Activated naive CD8-positive, alpha-beta T cell treated with anti-CD3 and anti-CD28 coated beads, Interleukin-2, amount 10 ng/mL, durations not matched to agents 7 days and 5 days (primary cell): ENCODE measurements at places on chromosomes 5 and 9.

- H3K27me3 ChIP-seq: peaks cover 21% of the 10 kb centered on the region
- no peak for DNase-seq
- no peak overlapping the region for H3K4me3 ChIP-seq
Measured at GRCh38 chr9:126151031-126151685, 175.5 kb upstream of the MVB12B start.

DNA sequence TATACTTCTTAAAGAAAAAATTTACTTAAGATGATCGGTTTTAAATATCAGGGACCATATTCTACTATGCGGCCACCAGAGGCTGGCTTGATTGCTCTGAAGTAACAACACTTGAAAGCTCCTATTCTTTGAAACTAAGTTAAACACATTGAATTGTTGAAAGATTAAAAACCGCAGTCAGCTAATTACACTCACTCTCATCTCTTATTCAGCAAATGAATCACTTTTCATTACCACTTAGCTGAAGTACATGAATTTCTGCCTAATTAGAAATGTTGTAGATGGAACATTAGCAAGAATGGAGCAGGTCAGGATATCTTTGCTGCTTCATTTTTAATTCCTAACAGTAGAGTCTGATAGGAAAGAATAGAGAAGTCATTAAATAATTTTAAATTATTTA is 42.3 kb downstream of the LSM11 start:
- no peak for DNase-seq
- no peaks in the 10 kb centered on the region for H3K27me3 ChIP-seq
- no peaks in the 10 kb centered on the region for H3K4me1 ChIP-seq
- no peak overlapping the region for H3K27ac ChIP-seq
- peaks cover 16% of the 10 kb centered on the region for H3K36me3 ChIP-seq

DNA sequence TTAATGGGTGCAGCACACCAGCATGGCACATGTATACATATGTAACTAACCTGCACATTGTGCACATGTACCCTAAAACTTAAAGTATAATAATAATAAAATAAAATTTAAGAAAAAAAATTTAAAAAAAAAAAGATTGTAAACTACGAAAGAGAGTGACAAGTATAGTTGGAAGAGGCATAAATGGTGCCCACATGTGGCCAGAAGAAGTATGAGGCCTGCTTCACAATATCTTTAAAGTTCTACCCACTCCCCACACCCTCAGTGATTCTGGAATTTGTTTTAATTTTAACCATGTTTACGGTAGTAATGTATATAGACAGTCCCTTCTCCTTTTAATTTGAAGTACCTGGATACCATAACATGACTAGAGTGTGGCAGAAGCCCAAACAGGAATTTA is 172.7 kb downstream of the CHSY3 start:
- no peak for DNase-seq
- no peak overlapping the region for H3K27ac ChIP-seq
- H3K4me1 ChIP-seq: no peaks in the 10 kb centered on the region
- H3K4me3 ChIP-seq: no peak overlapping the region
- H3K27me3 ChIP-seq: no peaks in the 10 kb centered on the region

DNA sequence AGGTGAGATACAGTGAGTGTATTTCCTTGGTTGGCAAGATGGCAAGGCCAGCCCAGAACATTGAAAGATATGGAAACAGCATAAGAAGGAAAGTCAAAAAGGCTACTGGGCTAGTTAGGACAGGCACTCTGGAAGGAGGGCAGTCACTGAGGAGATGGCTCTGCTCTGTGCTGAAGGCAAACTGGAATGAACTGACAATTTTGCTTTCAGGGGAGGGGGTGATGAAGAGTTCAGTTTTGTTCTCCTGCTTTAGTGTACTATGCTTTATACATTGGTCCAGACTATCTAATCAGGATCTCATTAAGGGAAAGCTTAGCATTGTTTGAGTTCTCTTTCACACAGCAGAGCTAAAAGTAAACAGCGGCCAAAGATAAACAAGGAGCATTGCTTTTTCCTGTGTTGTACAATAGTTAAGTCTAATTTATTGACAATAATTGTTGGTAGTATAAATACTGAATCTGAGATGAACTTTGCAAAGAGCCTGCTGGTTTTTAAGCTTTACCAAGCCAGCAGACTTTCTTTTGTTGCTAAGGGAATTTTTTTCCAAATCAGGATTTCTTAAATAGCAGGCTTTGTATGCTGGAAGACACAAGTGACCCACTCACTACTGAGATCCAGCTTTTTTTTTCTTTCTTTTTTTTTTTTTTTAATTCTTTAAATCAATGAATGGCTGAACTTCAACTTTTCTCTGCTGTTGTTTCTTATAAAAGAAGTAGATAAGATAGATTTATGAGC is 355.5 kb downstream of the ARRDC3 start:
- H3K4me1 ChIP-seq: no peaks in the 10 kb centered on the region
- no peak for DNase-seq
- H3K36me3 ChIP-seq: no peaks in the 10 kb centered on the region
- no peak overlapping the region for H3K4me3 ChIP-seq
- peaks cover 24% of the 10 kb centered on the region for H3K27me3 ChIP-seq
- H3K27ac ChIP-seq: no peak overlapping the region

GRCh38 chr5:74294231-74294705 is 346.3 kb downstream of the ENC1 start:
- no peaks in the 10 kb centered on the region for H3K36me3 ChIP-seq
- no peak overlapping the region for H3K4me3 ChIP-seq
- no peaks in the 10 kb centered on the region for H3K4me1 ChIP-seq
- H3K27ac ChIP-seq: no peak overlapping the region
- H3K27me3 ChIP-seq: peaks cover 5% of the 10 kb centered on the region
- no peak for DNase-seq

DNA sequence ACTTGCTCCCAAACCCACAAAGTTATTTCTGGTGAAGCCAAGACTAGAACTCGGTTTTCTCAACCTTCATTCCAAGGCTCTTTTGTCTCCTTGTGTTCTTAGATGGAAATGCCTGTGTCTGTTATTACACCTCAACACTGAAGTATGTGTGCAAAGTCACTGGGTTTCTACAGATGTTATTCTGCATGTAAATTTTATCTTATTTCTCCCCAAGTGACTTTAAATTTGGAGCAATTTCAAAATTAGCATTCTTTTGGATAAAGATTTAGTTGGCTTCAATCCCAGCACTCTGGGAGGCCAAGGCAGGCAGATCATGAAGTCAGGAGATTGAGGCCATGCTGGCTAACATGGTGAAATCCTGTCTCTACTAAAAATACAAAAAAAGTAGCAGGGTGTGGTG is 104.4 kb upstream of the GNA14 start:
- no peak overlapping the region for H3K4me3 ChIP-seq
- DNase-seq: no peak
- H3K27ac ChIP-seq: no peak overlapping the region
- H3K4me1 ChIP-seq: peaks cover 8% of the 10 kb centered on the region

DNA sequence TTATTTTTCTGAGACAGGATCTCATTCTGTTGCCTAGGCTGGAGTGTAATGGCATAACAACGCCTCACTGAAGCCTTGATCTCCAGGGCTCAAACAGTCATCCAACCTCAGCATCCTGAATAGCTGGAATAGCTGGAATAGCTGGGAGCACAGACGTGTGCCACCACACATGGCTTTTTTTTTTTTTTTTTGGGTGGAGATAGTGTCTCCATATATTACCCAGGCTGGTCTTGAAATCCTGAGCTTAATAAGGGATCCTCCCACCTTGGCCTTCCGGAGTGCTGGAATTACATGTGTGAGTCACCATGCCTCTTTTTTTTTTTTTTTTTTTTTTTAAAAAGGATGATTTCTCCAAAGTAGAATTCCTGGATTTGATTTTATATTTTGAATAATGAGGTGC is 60.7 kb downstream of the NSD1 start:
- H3K27ac ChIP-seq: no peak overlapping the region
- H3K4me3 ChIP-seq: no peak overlapping the region
- no peak for DNase-seq

DNA sequence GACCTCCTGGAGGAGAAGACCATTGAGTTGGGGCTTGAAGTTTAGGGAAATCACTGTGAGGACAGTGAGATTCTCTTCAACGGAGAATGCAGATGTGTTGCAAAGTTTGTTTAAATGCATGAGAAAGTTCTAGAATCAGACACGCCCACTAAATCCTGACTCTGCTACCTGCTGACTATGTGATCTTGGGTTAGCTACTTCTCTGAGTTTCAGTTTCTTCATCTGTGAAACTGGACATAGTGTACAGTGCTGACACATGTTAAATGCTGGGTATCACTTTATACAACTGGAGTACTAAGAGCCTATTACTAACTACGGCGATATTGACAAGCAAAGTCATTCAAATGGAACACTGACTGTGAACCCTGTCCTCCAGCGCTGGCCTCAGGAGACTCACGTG is 255.5 kb downstream of the HSPA4 start:
- H3K4me1 ChIP-seq: peaks cover 2% of the 10 kb centered on the region
- H3K27ac ChIP-seq: no peak overlapping the region
- DNase-seq: no peak
- no peaks in the 10 kb centered on the region for H3K36me3 ChIP-seq
- H3K4me3 ChIP-seq: no peak overlapping the region
- H3K27me3 ChIP-seq: no peaks in the 10 kb centered on the region

DNA sequence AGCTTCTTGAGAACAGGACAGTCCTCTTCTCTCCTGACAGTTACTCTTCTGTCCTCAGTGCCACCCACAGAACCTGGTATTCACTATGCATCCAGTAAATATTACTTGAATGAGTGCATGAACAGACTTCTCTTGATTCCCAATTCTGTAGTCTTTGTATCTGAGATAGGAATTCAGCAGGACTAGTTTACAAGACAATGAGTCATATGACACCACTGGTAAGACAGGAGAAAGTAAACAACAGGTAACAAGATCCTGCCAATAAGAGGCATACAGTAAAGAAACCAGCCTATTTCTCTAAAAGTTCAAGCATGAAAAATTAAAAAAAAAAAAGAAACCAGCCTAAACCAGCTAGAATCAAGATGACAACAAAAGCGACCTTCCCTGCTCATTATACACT is 6.2 kb downstream of the ZNF883 start:
- H3K36me3 ChIP-seq: peaks cover 2% of the 10 kb centered on the region
- peaks cover 2% of the 10 kb centered on the region for H3K27me3 ChIP-seq
- no peaks in the 10 kb centered on the region for H3K4me1 ChIP-seq
- H3K27ac ChIP-seq: no peak overlapping the region

- no peaks in the 10 kb centered on the region for H3K4me1 ChIP-seq
- no peak overlapping the region for H3K27ac ChIP-seq
- H3K36me3 ChIP-seq: no peaks in the 10 kb centered on the region
- H3K4me3 ChIP-seq: no peak overlapping the region
- DNase-seq: no peak
- no peaks in the 10 kb centered on the region for H3K27me3 ChIP-seq
Measured at GRCh38 chr5:165720901-165721300, 2215.5 kb downstream of the MAT2B start.

DNA sequence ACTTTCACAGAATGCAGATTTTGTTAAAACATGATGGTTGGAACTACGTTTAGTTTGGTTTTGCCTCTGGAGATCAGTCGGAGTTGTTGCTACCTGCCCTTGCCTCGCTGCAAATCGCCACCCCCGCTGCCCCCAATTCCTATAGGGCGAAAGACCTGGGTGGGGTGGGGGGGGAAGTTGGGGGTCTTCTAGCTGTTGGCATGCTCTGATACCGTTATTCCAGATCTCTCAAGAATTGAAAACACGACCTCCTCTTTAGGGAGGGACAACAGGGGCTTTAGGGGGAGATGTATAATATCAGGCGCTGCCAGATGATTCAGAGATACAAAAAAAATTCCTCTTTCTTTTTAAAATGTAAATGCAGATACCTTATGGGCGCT is 36.4 kb upstream of the NFIB start:
- no peak overlapping the region for H3K27ac ChIP-seq
- no peak for DNase-seq
- no peak overlapping the region for H3K4me3 ChIP-seq
- H3K27me3 ChIP-seq: peaks cover 71% of the 10 kb centered on the region
- H3K36me3 ChIP-seq: no peaks in the 10 kb centered on the region

GRCh38 chr9:131284856-131285255 is 4.7 kb upstream of the PLPP7 start:
- H3K4me3 ChIP-seq: no peak overlapping the region
- DNase-seq: no peak
- H3K36me3 ChIP-seq: no peaks in the 10 kb centered on the region
- H3K27me3 ChIP-seq: peaks cover 34% of the 10 kb centered on the region
- peaks cover 8% of the 10 kb centered on the region for H3K4me1 ChIP-seq

- no peak overlapping the region for H3K27ac ChIP-seq
- no peak for DNase-seq
- peaks cover 8% of the 10 kb centered on the region for H3K36me3 ChIP-seq
- H3K4me3 ChIP-seq: no peak overlapping the region
Measured at GRCh38 chr9:6771722-6772121, 13.9 kb downstream of the KDM4C start.

DNA sequence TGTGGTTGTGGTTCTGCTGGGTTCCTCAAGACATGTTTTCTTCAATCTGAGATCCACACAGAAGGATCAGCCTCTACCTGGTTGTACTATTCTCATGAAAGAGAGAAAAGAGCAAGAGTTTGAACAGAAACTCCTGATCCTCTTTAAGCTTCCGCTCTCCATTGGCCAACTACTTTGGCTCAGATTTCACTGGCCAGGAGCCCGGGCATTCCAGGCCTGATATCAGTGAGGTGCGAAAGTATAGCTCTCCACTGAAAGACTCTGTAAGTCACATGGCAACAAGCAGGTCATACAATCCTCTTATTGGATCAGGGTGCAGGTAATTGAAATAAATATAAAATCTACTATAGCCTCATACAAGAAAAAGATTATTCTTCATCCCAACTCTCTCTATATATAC is 920.5 kb downstream of the TLE4 start:
- H3K4me3 ChIP-seq: no peak overlapping the region
- no peaks in the 10 kb centered on the region for H3K36me3 ChIP-seq
- no peaks in the 10 kb centered on the region for H3K27me3 ChIP-seq
- H3K4me1 ChIP-seq: no peaks in the 10 kb centered on the region
- DNase-seq: no peak

DNA sequence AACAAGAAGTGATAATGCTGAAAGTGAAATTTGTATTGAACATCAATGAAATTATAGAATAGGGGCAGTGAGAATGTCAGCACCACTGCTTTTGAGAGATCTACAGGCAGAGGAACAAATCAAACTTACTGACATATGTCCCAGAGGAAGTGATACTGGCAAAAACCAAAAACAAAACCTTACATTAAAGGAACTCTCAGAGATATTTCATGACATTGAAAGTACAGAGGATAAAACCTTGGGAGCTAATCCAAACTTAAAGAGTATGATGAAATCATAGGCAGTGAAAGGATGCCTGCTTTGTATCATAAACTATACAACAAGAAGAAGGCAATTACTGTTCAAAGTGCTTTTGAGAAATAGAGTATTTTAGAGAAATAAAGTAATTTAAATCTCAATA is 90.4 kb upstream of the SV2C start:
- no peaks in the 10 kb centered on the region for H3K4me1 ChIP-seq
- H3K27me3 ChIP-seq: peaks cover 26% of the 10 kb centered on the region
- no peak overlapping the region for H3K4me3 ChIP-seq
- no peak for DNase-seq
- H3K27ac ChIP-seq: no peak overlapping the region
- no peaks in the 10 kb centered on the region for H3K36me3 ChIP-seq
